ENCODE measurements at places on chromosomes 4 and X.
A peak's percentile ranks its signal among the peaks of the same experiment; 100 is the strongest.

DNA sequence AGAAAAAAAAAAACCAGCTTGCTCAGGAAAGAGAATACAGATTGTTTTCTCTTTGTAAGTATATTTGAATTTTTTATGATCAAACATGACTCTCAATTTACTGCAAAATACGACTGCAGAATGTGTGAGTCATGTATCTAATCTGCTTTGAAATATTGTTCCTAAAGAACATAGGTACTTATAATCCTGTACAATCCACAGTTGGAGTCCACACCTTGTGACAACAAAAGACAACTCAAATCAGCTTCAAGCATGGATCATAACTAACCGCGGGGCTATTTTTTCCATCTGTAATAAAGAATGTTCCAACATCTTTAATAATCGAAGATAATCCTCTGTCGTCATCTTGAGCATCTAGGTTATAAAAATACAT is 77.8 kb upstream of the STIM2 start:
- no peak for DNase-seq

GRCh38 chr4:180057299-180057721 is 2185.9 kb upstream of the TENM3 start:
- DNase-seq: no peak

GRCh38 chr4:154506253-154506652 is 14.7 kb upstream of the DCHS2 start:
- no peak for DNase-seq

DNA sequence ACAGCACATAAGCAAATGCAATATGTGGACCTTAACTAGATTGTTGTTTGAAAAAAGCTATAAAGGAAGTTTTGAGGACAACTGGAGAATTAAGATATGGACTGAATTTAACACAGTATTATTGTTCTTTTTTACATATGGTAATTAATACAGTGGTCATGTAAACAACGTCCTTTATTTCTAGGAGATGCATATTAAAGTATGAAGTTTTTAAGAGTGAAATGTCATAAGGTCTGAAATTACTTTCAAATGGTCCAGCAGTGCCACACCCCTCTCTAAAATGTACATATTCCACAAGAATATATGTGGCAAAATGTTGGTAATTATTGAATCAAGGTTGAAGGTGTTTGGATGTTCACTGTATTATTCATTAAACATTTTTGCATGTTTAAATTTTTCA is 40.9 kb downstream of the WDFY3 start:
- no peak for DNase-seq

GRCh38 chr4:64781737-64782326 is 372.6 kb upstream of the TECRL start:
- no peak for DNase-seq

DNA sequence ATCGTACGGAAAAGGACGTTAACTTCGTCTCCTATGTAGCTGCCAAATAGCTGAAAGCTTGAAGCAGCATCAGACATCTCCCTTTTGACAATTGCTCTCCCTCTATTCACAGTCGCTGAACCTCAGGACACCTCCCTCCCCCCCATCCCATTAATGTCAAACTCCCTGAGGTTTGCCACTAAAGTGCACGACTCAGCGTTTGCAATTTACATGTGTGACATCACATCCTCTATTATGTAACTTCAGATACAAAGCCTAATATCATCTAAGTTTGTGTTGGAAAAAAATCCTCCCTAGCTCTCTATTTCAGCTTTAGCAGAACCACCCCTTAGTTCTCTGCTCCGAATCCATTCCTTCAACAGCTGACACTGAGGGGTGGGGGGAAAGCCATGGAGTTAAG is 5.5 kb upstream of the NR3C2 start:
- no peak for DNase-seq

DNA sequence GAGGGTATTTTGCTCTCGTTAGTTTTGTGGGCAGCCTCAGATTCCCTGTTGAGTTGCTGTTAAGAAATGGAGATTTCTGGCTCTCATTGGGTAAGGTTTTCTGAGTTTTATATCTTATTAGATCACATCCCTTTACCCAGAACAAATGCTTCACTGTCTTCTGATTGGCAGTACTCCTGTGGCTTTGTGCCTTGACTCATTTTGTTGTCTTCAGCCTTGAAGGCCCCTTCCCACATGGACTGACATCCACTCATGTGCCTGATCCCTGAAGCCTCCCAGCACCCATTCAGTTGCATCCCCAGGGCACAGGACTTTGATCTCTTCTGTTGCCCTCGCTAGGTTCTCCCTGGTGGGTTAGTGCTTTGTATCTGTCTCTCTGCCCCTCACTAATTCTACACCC is 10.4 kb downstream of the MED28 start:
- DNase-seq: no peak

DNA sequence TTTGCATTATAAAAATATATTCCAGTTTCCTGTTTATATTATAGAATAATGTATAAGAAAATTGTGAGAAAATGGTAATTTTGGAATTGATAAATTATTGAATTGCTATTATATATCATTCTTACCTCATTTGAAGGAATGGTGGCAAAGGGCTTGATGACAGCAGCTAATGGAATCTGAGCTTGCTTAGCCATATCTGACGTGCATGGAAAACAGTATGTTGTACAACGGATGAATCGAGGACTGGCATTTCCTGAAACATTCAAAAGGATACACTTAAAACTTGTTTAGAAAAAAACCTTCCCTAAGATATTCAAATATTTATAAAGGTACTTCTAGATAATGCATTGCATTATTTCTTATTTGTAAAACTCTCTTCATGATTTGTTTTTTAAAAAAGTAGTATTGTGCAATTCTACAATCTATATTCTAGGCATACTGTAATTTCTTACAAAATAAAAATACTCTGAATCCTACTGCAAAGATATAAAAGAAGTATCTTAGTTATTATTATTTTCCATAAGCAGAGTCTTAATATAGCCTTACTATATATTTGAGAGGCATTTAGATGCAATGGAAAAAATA is 38.3 kb downstream of the SEC24D start:
- no peak for DNase-seq

GRCh38 chr4:168076989-168077725 is 15.2 kb upstream of the ANXA10 start:
- peak; percentile 42 for DNase-seq

DNA sequence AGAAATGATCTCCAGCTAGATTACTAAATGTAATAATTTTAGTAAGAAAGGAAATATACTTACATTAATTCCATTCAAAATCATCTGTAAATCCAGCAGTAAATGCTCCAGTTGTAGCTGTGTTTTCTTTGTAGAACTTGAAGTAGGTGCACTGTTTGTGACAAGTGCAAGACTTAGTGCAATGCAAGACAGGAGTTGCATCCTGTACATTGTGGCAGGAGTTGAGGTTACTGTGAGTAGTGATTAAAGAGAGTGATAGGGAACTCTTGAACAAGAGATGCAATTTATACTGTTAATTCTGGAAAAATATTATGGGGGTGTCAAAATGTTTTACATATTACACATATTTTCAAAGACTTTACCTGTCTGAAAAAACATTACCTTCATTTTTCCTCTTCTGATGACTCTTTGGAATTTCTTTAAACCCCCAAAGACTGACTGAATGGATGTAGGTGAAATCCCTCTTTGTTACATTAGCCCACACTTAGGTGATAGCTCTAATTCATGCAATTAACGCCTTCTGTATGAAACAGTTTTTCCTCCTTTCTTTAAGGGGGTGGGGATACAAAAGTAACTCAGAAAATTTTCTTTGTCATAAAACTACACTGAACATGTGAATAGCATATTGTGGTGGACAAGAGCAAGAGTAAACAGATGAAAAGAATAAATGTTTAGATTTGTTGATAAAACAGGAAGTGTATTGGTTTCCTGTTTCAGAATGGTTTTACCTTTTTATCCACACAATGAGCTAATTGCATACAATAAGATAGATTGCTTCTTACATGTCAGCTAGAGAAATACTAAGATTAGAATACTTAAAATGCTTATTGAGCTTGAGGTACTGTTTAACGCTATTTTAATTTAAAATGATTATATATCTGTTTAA is at the start of gene IL2:
TSS of gene IL2 (minus strand) at position 495 of the 886 bp plus-strand sequence. CDS start at position 210, 285 bp downstream.
- no peak for DNase-seq

DNA sequence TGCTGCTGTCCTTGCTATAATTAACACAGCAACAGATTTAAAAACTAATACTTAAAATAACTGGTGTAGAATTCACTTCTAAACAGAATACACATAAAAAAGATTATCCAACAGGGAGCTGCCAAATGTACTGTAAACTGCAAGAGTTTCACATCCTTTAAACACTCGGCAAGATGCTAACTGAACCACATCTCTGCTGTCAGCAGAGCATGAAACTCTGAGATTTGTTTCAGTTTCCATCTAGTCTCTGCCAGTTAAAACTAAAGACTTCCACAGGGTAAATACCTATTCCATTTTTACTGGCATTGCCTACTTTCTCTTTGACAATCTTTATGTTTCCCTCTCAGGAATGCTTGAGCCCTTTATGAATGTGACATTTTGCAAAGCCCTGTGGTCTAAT is 127.7 kb downstream of the SLC7A11 start:
- DNase-seq: no peak

GRCh38 chr4:128450326-128451120 is 162.9 kb upstream of the PGRMC2 start:
- no peak for DNase-seq

- DNase-seq: no peak
Observed at GRCh38 chr4:180940680-180941079, 1302.5 kb upstream of the TENM3 start.
